LHCN-M2 (cell line): ENCODE measurements at places on chromosomes 11 and 22.

- no peak for DNase-seq
Measured at GRCh38 chr22:48736593-48737460, 1090.8 kb downstream of the BRD1 start.

DNA sequence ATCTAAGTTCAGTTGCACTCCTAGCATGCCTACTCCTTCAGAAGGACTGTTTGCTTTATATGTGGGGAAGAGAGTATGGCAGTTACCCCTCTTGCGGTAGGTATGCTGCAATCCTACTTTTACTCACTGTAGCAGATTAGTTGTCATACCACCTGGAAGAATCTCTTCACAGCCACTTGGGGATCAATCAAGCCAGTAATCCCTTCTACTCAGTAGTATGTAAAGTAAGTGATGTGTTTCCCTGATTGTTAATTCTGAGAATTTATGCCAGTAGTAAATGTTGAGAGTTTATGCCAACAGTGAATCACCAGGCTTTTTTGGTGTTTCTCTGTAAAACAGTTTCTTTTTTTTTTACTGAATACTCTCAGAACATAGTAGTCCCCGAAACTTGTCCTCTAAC, 34.4 kb downstream of the PRMT3 start:
- DNase-seq: no peak

DNA sequence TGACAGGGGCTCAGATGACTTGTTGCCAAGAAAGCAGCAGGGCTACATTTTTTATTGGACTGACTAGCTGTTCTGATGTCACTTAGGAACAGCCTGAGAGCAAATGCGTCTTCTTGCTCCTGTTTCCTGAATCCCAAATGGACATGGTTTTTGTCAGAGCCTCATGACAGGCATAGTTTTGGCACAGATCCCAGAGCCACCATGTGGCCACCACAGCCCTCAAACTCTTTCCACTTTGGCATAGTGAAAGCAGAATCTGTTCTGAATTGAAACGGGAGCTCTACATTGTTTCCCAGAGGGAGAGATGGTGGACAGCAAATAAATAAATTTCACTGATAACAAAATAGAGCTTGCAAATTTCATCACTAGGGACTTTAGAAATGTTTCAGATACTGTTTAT, 222.2 kb downstream of the C11orf87 start:
- peak; percentile 32 for DNase-seq

DNA sequence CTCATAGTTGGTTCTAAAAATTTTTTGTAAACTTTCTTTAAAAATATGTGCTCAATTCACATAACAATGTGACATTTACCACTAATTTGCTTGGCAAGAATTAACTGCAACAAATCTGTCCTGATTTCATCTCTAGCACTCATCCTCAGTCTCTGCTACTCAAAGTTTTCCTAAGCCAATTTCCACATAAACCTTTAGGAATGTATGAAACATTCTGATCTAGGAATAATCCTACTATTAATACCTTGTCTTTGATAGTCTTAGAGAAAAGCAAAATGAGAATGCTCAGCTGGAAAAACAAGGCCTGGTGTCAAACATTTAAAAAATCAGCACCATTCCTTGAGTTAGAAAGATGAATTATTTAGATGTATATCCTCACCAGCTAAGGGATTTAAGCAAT, 114.3 kb downstream of the CD44 start:
- no peak for DNase-seq

DNA sequence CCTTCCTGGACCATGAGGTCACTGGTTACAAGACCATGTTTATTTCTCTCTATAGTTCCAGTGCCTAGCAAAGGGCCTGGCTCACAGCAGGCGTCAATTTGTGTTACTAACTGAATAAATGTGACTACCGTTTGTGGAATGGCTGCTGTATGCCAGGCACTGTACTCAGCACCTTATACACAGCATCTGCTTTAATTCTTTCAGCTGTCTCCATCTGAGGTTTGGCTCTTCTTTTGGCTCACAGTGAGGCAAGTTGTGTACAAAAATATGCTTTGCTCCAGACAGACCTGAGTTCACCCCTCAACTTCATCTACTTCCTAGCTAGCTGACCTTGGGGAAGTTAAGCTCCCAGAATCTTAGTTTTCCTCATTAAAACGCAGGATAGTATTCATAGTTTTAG, 75.3 kb upstream of the PHOX2A start:
- no peak for DNase-seq

- no peak for DNase-seq
Measured at GRCh38 chr11:118045191-118045590, 31.7 kb upstream of the TMPRSS4 start.

DNA sequence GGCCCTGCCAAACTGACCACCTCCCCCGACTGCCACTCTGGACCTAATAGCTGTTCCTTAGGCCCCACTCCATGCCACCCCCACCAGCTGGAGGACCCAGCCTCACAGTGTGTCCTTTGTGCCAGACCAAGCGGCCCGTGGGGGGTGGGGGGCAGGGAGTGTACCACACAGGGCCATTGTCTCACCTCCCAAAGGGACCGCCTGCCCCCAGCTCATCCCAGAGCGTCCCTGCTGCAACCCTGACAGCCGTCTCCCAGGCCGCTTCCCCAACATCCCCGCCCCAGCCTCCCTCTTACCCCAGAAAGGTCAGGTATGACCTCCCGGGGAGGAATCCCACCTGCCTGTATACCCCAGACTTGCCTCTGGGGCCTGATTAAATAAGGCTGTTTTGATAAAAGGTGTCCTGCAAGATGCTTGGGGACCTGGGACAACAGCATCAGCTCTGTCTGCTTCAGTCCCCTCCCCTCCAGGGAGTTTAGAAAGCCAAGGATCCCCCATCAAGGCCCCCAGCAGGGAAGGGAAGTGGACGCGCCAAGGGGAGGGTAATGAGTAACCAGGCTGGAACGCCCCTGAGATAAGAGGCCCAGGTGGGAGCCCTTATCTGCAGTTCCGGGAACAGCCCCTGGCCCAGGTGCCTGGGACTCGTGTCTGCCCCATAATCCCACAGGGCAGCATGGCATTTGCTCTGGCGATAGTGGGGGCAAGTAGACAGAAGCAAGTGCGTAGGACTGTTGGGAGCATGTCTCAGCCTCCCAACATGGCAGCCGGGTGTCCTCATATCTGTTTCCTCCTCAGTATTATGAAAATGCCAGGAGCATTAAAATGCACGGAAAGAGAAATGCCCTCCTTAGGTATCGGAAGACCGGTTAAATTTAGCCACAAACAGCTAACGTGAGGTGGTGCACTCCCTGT, 9.0 kb downstream of the CDC42EP1 start:
- no peak for DNase-seq

GRCh38 chr22:19663821-19664355, 50.4 kb upstream of the SEPTIN5 start:
- DNase-seq: peak; percentile 92

DNA sequence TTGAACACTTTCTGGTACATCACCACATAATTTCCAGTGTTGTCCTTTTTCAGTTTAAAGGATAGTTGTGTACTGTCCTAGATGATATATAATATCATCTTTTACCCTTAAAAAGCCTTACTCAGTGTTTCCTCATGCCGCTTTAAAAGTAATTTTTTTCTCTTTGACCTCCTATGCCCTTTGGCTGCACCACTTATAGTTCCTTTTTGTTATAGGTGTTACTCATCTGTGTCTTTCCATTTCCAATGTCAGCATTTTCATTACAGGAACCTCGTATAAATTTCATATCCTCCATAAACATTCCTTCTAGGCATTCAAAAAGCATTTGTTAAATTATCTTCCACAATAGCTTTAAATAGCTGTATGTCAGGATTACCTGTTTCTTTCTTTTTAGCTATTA, 40.8 kb downstream of the USP47 start:
- DNase-seq: no peak

DNA sequence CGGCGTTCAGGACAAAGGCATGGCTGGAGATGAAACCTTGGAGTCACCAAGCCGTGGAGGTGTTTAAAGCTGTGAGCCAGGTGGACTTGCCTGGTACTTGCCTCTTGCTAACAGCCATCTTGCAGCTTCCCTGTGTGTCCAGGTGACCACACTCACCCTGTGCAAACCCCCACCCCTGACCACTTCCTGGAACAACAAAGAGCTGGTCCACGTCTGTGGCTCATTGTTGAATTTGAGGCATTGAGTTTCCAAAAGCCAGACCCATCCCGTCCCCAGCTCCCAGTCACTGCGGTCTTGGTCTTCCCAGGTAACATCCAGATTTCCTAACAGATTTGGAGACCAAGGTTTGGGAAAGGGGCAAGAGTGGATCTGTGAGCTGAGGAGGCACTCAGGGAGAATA, 18.5 kb downstream of the DHCR7 start:
- no peak for DNase-seq

DNA sequence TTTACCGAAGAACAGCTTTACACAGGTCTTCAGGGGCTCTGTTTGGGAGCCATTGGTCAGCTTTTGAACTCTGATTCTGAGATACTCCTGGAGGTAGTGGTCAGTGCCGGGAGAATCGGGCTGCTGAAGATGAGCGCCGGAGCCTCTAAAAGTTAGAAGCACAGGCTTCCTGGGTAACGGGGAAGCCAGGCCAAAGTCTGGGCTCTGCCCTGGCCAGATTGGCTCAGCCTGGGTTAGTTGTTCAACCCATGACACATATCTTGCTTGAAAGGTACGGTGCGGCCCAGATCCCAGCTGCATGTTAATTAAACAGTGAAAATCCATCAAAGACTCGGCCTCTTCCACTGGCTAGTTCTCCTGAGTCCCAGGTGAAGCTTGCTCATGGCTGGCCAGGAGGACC, 18.0 kb downstream of the PARVA start:
- no peak for DNase-seq

DNA sequence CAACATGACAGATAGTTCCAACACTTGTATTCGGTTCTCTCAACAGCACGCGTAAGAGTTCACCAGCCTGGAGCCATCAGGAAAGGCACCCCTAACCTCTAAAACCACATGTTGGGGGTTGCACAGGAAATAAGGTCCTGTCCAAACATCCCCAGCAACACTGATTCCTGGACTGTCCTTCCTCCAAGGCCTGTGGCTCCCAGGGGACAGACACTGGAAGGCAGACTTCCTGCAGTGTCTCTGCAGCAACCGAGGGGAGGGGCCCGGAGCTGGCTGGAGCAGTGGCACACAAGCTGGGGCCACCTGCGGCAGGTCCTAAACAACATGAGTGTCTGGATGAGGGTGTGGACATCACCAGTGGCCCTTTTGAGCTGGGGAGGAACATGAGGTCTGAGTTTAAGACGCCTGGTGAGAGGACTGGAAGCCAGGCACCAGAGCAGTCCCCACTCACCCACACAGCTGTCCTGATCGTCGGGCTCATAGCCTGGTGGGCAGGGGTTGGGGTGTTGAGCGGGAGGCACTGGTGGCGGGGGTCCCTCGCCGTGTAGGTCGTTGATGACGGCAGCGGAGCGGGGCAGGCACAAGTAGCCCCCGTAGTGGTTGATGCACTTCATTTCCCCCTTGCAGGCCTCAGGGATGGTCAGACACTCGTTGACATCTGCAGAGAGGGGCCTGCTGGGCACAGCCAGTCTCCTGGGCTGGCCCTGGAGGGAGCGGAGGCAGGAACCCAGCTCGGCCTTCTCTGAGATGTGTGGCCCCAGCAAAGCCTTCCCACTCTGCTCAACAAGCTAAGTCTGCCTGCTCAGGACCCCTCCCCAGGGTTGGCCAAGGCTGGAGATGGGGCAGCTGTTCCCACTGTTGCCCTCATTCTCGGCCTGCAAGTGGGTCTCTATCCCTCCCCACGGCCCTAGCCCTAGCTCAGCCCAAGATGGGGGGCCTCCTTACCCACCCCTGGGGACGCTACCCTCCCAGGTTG, 1.6 kb downstream of the EFEMP2 start:
- DNase-seq: no peak
